Dorsolateral prefrontal cortex (tissue), 122 donors: ENCODE measurements at places on chromosomes 5 and 9. TPM values are rescaled to one million over a fixed set of nuclear protein-coding genes. Genes with fewer than 3 reads are reported as not detected.

PCDHGB2 gene
- 9.9 TPM for total RNA-seq

ARL10 gene
- total RNA-seq, result 25.0 TPM

DNAH5 gene
- 2.4 TPM for total RNA-seq

SAXO1 gene
- not detected for total RNA-seq

RGS7BP gene
- total RNA-seq, result 65.6 TPM
